ENCODE measurements at places on chromosomes 1 and 21. TPM values are rescaled to one million over a fixed set of nuclear protein-coding genes. Genes with fewer than 3 reads are reported as not detected.

Gene KCNK2
- not detected for total RNA-seq

Gene EFCAB14
- 48.1 TPM for total RNA-seq

Gene PLEKHM2
- 22.3 TPM for total RNA-seq

Gene DNASE2B
- not detected for total RNA-seq

Gene TRABD2B
- 2.0 TPM for total RNA-seq

Gene KIAA0040
- 13.4 TPM for total RNA-seq

Gene ST6GALNAC5
- not detected for total RNA-seq

Gene NKAIN1
- not detected for total RNA-seq

Gene UTS2
- not detected for total RNA-seq

DNA sequence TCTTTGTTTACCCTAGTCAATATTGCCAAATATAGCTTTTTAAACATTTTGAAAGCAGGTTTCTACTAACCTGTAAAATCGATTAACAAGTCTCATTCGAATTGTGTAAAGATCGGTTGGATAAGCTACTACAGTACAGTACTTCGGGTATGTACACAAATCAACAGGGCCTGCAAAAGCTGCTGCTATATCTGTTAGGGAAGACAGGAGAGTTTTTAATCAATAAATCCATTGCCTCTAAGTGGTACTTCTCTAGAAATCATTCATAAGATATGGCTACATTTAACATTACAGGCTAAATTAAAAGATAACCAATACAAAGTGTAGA, 34.8 kb upstream of the PSMG1 start:
- DNase-seq: no peak
- H3K4me3 ChIP-seq: no peak overlapping the region
- H3K4me1 ChIP-seq: no peaks in the 10 kb centered on the region
- no peak overlapping the region for H3K27ac ChIP-seq

- H3K36me3 ChIP-seq: no peaks in the 10 kb centered on the region
- no peaks in the 10 kb centered on the region for H3K27me3 ChIP-seq
- no peak overlapping the region for H3K27ac ChIP-seq
- DNase-seq: no peak
Observed at GRCh38 chr1:81607086-81607485, 193.6 kb upstream of the ADGRL2 start.

DNA sequence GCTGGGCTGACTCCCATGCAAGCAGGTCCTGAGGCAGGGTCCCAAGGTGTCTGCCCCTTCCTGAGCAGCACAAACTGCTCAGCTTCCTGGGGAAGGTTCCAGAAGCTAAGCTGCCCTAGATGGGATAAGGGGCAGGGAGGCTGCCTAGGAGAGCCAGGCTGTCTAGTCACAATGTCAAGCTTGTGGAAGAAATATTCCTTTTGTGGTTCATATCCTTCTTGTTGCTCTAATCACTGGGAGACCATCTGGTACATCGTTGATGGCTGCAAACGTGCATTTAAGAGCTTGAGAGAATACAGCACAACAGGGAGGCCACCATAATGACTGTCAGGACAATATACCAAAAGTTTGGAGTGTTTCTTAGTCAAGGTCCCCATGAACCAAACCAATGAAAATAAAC, 67.4 kb downstream of the SLC16A1 start:
- H3K4me1 ChIP-seq: peaks cover 8% of the 10 kb centered on the region
- no peak for DNase-seq
- no peaks in the 10 kb centered on the region for H3K27me3 ChIP-seq
- no peaks in the 10 kb centered on the region for H3K36me3 ChIP-seq

- no peak for DNase-seq
- H3K36me3 ChIP-seq: peaks cover 97% of the 10 kb centered on the region
- H3K27me3 ChIP-seq: no peaks in the 10 kb centered on the region
- no peak overlapping the region for H3K4me3 ChIP-seq
- peaks cover 6% of the 10 kb centered on the region for H3K4me1 ChIP-seq
Observed at GRCh38 chr21:42544544-42544943, 30.9 kb downstream of the SLC37A1 start.

- peaks cover 8% of the 10 kb centered on the region for H3K4me1 ChIP-seq
- no peaks in the 10 kb centered on the region for H3K27me3 ChIP-seq
- H3K36me3 ChIP-seq: peaks cover 67% of the 10 kb centered on the region
- DNase-seq: no peak
- no peak overlapping the region for H3K4me3 ChIP-seq
- H3K27ac ChIP-seq: no peak overlapping the region
Observed at GRCh38 chr1:236841341-236841740, 46.2 kb downstream of the MTR start.

- peak; percentile 42 for DNase-seq
- peaks cover 41% of the 10 kb centered on the region for H3K4me1 ChIP-seq
- H3K36me3 ChIP-seq: peaks cover 6% of the 10 kb centered on the region
- peak overlapping the region; percentile 42 for H3K27ac ChIP-seq
- no peaks in the 10 kb centered on the region for H3K27me3 ChIP-seq
Observed at GRCh38 chr1:13801655-13802486, 101.9 kb downstream of the PRDM2 start.

- H3K27ac ChIP-seq: peak overlapping the region; percentile 93
- no peaks in the 10 kb centered on the region for H3K36me3 ChIP-seq
- H3K4me1 ChIP-seq: peaks cover 68% of the 10 kb centered on the region
Observed at GRCh38 chr1:16181887-16182719, 26.2 kb upstream of the EPHA2 start.

DNA sequence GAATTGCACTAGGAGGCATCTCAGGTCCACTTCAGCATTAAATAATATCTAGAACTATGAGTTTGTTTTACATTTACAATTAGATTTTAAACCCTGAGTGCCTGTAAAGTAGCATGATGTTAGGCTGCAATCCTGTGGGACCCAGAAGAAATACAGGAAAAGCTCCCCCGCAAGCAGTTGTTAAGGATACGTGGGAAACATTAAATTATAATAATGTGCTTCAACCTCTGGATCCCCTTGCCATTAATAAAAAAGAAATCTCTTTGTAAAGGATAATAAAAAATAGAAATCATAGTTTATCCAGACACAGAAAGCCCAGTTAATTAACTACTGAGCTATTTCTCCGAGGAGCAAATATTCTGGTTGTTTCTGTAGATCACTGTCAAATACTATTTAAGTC, 106.0 kb downstream of the PCNX2 start:
- DNase-seq: no peak
- no peak overlapping the region for H3K4me3 ChIP-seq
- H3K36me3 ChIP-seq: no peaks in the 10 kb centered on the region
- no peak overlapping the region for H3K27ac ChIP-seq

GRCh38 chr1:8903908-8904650, 25.6 kb upstream of the ENO1 start:
- peaks cover 13% of the 10 kb centered on the region for H3K4me1 ChIP-seq
- H3K27me3 ChIP-seq: no peaks in the 10 kb centered on the region
- peak; percentile 46 for DNase-seq
- no peak overlapping the region for H3K4me3 ChIP-seq

GRCh38 chr21:19340303-19340702, 936.7 kb upstream of the TMPRSS15 start:
- peaks cover 3% of the 10 kb centered on the region for H3K4me1 ChIP-seq
- H3K27ac ChIP-seq: no peak overlapping the region
- no peak overlapping the region for H3K4me3 ChIP-seq
- no peak for DNase-seq
- no peaks in the 10 kb centered on the region for H3K27me3 ChIP-seq

GRCh38 chr1:34073028-34073695, 91.9 kb downstream of the CSMD2 start:
- no peak for DNase-seq
- no peak overlapping the region for H3K4me3 ChIP-seq
- H3K27ac ChIP-seq: no peak overlapping the region
- H3K36me3 ChIP-seq: no peaks in the 10 kb centered on the region
- H3K27me3 ChIP-seq: no peaks in the 10 kb centered on the region

DNA sequence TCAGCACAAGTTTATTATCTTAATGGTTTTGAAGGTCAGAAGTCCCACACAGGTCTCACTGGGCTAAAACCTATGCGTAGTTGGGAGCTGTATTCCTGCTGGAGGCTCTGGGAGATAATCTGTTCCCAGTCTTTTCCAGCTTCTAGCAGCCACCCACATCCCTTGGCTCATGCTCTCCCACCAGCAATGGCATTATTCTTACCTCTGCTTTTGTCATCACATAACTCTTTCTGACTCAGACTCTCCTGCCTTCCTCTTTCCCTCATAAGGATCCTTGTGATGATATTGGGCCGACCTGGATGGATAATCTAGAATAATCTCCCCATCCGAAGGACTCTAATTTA, 122.2 kb upstream of the PRDX6 start:
- no peak overlapping the region for H3K4me3 ChIP-seq
- H3K4me1 ChIP-seq: no peaks in the 10 kb centered on the region
- H3K27me3 ChIP-seq: no peaks in the 10 kb centered on the region

DNA sequence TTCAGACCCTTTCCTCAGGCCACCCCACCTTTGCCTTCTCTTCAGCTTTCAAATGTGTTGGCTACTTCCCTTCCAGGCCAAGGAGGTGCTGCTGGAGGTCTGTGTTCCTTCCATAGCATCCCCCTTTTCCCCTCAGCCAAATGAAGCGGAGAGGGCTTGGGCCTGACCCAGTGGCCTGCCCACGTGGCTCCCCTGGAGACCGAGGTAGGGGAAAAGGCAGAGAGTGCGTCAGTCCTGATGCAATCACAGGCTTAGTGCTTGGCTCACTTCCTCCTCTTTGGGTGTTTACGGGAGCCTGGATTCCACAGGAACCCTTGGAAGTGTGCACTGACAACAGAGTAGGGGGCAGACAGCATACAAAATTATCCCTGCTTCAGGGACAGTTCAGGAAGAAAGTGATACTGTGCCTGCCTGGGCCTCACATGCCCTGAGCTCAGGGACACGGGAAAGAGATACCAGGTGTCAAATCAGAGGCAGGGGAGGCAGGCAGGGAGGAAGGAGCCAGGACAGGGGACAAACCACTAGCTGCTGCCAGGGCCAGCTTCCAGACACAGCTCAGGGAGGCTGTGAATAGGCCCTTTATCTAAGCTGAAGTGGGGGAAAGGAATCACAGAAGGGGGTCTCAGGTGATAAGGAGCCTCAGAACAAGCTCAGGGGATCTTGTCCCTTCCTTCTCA, 16.6 kb upstream of the PTP4A2 start:
- peaks cover 43% of the 10 kb centered on the region for H3K4me1 ChIP-seq
- no peak overlapping the region for H3K4me3 ChIP-seq
- H3K27ac ChIP-seq: peak overlapping the region; percentile 97
- no peaks in the 10 kb centered on the region for H3K36me3 ChIP-seq
- peak; percentile 85 for DNase-seq

DNA sequence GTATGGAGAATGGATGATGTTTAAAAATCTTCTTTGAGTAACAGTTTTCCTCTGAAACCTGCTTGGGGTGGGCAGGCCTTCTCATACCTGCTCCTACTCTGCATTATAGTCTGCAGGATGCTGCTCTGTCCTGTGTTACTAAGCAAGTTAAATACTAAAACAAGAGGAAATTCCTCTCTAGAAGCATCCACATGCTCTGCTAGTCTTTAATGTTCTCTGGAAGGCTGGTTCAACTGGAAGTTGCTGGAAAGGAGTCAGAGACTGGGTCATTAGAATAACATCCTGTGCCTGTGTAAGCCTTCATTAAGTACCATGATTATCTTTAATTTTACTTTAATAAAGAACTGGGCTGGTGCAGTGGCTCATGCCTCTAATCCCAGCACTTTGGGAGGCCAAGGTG, 5.8 kb downstream of the SELP start:
- DNase-seq: no peak
- no peak overlapping the region for H3K27ac ChIP-seq
- H3K4me1 ChIP-seq: no peaks in the 10 kb centered on the region

GRCh38 chr1:180533266-180533987, 25.3 kb upstream of the OVAAL start:
- H3K4me3 ChIP-seq: no peak overlapping the region
- H3K27ac ChIP-seq: no peak overlapping the region
- peak; percentile 84 for DNase-seq
- H3K36me3 ChIP-seq: no peaks in the 10 kb centered on the region
- no peaks in the 10 kb centered on the region for H3K27me3 ChIP-seq

GRCh38 chr1:100794748-100795645, 75.5 kb downstream of the VCAM1 start:
- no peaks in the 10 kb centered on the region for H3K27me3 ChIP-seq
- H3K36me3 ChIP-seq: no peaks in the 10 kb centered on the region
- no peak overlapping the region for H3K4me3 ChIP-seq
- H3K27ac ChIP-seq: no peak overlapping the region

DNA sequence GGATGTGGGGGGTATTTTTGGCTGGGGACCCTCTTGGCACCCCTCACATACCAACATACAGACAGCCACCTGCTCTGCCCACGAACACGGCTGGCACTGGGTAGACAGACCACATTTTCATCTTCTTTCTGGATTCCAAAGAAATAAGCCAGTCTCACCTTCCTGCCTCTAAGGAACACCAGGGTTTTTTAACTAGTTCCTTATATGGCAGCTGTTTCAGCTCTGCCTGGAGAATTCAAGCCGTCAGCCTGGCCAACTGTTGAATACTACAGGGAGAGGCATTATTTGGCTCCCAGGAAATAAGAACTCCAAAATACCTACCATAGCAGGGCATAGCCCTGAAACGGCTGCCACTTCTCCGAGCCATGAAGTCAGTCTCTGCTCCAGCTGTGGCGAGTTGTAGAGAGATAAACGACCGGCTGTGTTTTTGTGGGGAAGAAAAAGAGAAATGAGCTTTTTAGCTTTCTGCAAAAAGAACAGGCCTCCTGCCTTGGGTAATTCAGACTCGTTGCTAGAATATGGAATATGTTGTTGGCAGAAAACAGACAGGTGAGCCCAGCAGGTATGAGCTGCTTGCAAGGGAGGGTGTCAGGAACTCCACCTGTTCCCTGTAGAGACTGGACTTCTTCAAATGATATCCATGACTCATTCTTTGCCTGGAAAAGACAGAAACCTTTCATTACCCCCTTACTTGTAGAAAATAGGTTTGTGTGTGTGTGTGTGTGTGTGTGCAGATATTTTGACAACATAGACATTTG, 51.8 kb downstream of the MT1HL1 start:
- no peak overlapping the region for H3K27ac ChIP-seq
- H3K36me3 ChIP-seq: no peaks in the 10 kb centered on the region
- no peak overlapping the region for H3K4me3 ChIP-seq
- no peaks in the 10 kb centered on the region for H3K4me1 ChIP-seq
- H3K27me3 ChIP-seq: no peaks in the 10 kb centered on the region

DNA sequence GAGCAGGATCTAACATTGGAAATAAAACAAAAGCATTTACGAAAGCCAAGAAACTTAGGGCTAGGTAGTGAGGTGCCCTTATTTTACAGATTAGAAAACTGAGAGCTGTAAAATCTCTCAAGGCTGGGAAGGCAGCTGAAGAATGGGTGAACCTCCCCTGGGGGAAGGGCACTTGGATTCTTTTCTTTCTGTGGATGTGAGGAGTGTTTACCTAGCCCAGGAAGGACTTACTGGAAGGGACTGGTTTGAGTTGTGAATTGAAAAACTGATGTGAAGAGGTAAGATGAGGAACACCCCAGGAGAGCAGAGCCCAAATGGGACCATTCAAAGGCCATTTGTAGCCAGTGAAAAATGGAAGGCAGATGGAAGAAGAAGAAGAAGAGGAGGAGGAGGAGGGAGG, 74.7 kb upstream of the NGF start:
- no peaks in the 10 kb centered on the region for H3K4me1 ChIP-seq
- H3K27ac ChIP-seq: no peak overlapping the region
- H3K27me3 ChIP-seq: no peaks in the 10 kb centered on the region

GRCh38 chr1:242093116-242093515, 94.2 kb upstream of the MAP1LC3C start:
- no peaks in the 10 kb centered on the region for H3K27me3 ChIP-seq
- no peak overlapping the region for H3K4me3 ChIP-seq
- DNase-seq: no peak
- no peak overlapping the region for H3K27ac ChIP-seq
- no peaks in the 10 kb centered on the region for H3K36me3 ChIP-seq
- H3K4me1 ChIP-seq: no peaks in the 10 kb centered on the region

GRCh38 chr1:4494558-4494957, 159.9 kb upstream of the AJAP1 start:
- no peaks in the 10 kb centered on the region for H3K4me1 ChIP-seq
- no peak for DNase-seq
- H3K36me3 ChIP-seq: no peaks in the 10 kb centered on the region
- H3K27me3 ChIP-seq: peaks cover 33% of the 10 kb centered on the region
- no peak overlapping the region for H3K27ac ChIP-seq
- no peak overlapping the region for H3K4me3 ChIP-seq
